Heart left ventricle (tissue), 16 donors: ENCODE measurements at places on chromosomes 3 and 15. TPM values are rescaled to one million over a fixed set of nuclear protein-coding genes. Genes with fewer than 3 reads are reported as not detected.

DNA sequence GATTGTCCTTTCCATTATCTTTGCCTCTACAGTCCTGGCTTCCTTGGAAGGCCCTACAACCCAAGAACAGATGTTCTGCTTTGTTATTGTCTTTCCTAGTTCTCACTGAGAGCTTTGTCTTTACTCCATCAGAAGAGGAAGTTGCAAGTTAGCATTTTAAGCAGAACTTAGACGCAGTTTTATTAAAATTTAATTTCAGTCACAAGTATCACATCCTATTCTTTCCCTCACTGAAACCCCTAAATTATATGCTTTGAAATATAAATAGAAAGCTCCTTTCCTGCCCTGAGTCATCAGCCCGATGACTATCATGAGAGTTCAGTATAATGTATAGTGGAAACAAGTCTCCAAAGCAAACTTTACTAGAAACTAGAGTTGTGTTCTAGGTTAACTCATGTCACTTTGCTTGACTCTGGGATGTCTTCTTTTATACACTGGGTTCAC lies 291.2 kb upstream of the RBMS3 start:
- no peak for DNase-seq

- DNase-seq: no peak
These were observed 55.0 kb downstream of the VGLL4 start for GRCh38 chr3:11588755-11589154.

NR2E3 gene
- 0.07 TPM for polyA plus RNA-seq

CLDN18 gene
- 0.01 TPM for polyA plus RNA-seq

GATA2 gene
- polyA plus RNA-seq: 16.8 TPM
